NCI-H2107 (cell line): ENCODE measurements at places on chromosomes 2 and 18.

- no peak for DNase-seq
Measured at GRCh38 chr18:34221971-34222306, 2.8 kb downstream of the NOL4 start.

GRCh38 chr2:215882689-215883088, 130.7 kb downstream of the MREG start:
- no peak for DNase-seq

DNA sequence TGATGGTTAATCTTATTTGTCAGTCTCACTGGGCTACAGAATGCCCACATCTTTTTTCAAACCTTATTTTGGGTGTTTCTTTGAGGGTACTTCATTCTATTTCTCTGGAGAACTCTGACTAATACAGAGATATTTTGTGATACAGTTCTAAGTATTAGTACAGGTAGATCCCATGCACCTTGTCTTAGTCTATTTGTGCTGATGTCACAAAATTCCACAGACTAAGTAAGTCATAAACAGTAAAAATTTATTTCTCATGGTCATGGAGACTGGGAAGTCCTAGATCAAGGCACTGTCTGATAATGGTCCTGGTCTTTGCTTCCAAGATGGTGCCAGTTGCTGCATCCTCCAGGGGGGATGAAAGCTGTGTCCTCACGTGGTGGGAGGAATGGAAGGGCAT, 68.6 kb upstream of the EPHA4 start:
- DNase-seq: no peak

- DNase-seq: no peak
Measured at GRCh38 chr18:67305466-67305865, 211.1 kb downstream of the DSEL start.

- no peak for DNase-seq
Measured at GRCh38 chr2:124533226-124533954, 508.3 kb downstream of the CNTNAP5 start.

- DNase-seq: no peak
Measured at GRCh38 chr2:190545093-190545492, 10.6 kb upstream of the NEMP2 start.

DNA sequence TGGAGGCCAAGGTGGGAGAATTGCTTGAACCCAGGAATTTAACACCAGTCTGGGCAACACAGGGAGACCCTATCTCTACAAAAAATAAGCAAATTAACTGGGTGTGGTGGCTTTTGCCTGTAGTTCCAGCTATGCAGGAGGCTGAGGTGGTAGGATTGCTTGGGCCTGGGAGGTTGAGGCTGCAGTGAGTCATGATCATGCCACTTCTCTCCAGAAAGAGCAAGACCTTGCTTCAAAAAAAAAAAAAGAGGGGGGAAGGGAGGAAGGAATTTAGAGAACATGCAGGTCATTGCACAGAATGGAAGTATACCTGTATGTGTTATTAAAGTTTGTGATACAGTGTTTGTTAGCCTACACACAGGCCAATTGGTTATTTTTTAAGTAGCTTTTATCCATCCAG, 25.8 kb downstream of the PKP4 start:
- DNase-seq: no peak

GRCh38 chr2:227886149-227886548, 14.7 kb downstream of the DAW1 start:
- DNase-seq: no peak
